ENCODE measurements at places on chromosomes 6 and 20.
A peak's percentile ranks its signal among the peaks of the same experiment; 100 is the strongest.

DNA sequence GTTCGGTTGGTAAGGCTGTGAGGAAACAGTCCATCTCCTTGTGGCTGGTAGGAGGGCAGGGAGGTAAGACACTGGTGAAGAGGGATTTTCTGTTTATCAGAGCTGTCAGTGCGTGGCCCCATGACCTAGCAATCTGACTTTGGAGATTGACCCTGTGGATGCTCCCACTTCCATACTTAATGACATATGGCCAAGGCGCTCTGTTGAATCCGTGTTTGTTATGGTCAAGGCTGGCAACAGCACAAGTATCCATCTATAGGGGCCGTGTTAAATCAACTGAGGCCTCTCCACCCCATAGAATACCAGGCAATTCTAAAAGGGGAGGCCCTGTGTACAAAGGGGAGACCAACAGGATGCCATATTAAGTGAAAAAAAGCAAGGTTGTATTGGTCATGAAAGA is 25.6 kb upstream of the FOXC1 start:
- DNase-seq = no peak

DNA sequence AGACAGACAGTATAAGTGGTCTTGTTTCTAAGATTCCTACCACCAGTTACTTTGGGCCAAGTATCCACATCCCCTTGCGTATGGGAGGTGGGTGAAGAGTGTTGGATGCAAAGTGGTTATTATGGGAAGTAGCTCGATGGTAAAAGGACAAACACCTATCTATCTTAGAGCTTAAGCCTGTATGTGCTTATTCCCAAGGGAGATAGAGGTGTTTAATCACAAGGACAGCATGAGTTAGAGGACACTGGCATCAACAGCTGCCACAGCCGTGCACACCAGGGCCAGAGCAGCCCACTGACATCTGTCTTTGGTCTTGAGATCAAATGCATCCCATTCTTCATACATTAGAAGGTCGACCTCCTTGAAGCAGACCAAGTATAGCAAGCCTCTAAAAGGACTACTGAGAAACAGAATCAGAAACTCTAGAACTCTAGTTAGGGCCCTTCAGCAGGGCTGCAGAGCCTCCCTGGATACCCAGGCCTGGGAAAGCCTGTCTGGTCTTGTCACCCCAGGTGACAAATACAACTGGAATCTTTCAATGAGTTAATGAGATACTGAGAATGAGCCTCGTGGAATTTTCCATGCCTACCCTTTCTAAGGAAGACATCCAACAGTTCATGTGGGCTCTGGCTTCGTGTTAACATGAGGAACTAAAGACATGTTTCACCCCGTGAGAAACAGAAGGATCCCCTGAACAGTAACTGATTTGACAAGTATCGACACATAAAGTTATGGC is 28.7 kb downstream of the TXNDC5 start:
- no peak for DNase-seq

DNA sequence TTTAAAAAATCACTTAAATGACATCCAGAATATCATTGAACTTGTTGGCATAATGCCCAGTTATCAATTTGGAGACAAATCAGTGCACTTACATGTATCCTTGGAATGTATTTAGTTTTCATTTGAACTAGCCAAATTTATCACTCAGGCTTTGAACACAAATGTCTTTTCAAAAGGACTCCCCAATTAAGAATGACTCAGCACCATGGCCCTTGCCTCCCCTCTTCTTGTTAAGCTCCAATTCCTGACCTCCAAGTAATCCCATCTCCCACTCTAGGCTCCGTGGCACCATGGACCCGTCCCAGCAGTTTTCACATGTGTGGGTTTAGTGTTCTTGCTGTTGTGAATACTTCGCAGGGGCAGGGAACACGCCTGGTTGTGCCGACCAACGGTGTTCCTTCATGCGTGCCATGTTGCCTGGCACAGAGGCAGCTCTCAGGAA is 2.7 kb downstream of the AKAP12 start:
- no peak for DNase-seq

DNA sequence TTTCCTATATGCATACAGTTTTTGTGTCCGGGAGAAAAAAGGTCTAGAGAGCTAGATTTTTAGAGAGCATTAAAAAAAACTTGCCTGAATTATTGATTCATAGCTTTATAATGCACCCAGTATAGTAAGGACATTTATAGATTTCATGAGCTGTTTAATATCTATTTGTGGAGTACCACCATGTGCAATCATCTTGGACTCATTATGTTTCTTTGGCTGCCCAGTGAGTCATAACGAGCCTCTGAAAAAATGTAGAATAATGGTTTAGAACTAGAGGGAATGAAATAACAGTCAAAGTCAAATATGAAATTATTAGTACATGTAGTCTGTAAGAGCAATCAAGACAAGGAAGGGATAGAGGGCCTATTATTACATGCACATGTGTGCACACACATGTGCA is 350.0 kb downstream of the CD83 start:
- DNase-seq = no peak

DNA sequence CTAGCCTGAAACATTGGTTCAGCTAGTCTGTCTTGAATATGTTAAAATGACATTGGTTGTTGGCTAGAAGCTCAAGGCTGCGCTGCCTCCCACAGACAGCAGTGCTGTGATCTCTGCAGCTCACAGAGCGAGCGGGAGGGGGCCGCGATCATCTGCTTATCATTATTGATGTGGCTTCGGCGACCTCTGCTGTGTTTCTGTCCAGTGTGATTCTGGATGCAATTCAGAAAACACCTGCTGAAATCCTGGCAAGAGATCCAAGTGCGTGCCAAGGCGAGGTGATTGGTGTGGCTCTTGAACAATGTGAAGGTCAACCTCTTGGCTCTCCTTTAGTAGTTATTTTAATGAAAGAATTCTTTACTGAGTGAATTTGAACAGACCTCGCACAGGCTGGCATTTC is 142.3 kb upstream of the SASH1 start:
- DNase-seq = no peak

DNA sequence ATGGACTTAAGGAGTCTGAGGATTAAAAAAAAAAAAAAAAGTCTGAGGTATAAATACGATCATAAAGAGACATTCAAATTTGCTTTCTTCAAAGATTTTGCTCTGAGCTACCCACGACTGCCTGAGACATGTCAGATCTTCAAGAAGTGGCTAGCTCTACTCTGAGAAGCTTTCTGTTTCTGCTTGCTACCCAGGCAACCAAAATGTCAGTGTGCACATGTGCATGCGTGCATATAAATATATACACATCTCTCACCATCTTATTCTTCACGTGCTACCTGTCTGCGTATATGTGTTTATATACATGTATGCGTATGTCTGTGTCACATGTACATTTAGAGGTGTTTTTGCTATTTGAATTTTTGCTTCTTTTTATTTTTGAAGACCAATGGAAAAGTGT is 299.6 kb upstream of the STXBP5 start:
- no peak for DNase-seq

GRCh38 chr20:1900321-1900801 is 5.2 kb downstream of the SIRPA start:
- peak; percentile 42 for DNase-seq

DNA sequence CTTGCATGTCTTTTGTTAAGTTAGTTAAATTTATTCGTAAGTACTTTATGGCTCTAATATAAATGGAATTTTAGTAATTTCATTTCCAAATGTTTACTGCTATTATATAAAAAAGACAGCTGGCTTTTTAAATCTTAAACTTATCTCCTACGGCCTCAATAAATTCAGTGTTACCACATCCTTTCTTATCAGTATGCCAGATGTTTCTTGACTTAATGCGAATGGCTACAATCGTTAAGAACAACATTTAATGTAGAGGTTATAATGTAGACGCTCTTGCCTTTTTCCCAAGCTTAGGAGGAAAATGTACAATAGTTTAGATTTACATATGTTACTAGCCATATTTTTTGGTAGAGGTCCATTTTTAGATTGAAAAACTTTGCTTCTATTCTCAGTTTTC is 659.4 kb downstream of the TENT5A start:
- no peak for DNase-seq

DNA sequence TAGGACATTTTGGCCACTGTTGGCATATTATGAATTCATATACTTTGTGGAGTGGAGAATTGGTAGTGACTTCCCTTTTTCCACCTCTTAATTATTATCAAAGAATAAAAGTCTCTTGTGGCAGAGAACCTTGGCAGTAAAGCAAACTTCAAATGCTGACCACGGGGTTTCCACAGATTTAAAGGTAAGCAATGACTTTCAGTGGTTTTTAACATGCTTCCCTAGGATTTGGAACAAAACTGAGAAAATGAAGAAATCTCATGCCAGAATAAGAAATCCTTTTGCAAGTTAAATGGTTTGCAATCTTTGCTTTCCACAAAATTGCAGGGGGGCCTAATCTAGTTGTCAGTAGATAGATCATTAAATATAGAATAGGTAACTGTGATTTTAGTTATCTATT is 2.0 kb upstream of the SDC4 start:
- no peak for DNase-seq
